Hypothalamus (tissue), 51 donors: ENCODE measurements at places on chromosomes 5 and 9.

GRCh38 chr9:93955111-93955980 is at the start of gene BARX1:
Gene BARX1 (minus strand): TSS chr9:93955355. CDS start chr9:93955146, 209 bp downstream.
- DNase-seq = no peak

DNA sequence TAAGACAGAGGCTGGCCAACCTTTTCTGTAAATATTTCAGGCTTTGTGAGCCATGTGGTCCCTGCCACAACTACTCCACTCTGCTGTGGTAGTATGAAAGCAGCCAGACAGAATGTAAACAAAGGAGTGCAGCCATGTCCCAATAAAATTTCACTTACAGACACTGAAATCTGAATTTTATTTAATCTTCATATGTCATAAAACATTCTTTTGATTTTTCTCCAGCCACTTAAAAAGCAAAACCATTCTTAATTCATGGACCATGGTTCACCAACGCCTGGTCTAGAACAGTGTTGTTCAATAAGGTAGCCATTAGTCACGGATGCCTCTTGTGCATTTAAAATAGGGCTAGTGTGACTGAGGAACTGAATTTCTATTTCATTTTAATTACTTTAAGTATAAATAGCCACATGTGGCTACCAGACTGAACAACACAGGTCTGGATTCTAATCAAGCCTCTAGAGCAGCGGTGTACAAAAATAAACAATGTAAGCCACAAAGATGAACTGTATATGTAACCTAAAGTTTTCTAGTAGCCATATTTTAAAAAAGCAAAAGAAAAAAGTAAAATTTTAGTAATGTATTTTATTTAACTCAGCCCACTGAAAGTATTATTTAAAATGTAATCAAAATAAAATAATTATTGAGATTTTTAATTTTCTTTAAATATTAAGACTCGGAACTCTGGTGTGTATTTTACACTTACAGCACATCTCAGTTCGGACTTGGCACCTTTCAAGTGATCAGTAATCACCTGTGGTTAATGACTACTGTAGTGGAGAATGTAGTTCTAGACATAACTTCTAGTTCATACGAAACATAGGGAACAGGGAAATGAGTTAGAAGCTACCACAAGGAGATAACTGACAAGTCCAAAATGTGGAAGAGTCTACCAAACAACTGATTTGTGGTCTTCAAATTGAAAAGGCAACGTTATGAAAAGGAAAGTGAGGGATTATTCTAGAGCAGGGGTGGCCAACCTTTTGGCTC is 14.3 kb downstream of the GEMIN5 start:
- no peak for DNase-seq

- DNase-seq = no peak
These were observed 17.3 kb downstream of the OR13D1 start for GRCh38 chr9:104711604-104712003.

DNA sequence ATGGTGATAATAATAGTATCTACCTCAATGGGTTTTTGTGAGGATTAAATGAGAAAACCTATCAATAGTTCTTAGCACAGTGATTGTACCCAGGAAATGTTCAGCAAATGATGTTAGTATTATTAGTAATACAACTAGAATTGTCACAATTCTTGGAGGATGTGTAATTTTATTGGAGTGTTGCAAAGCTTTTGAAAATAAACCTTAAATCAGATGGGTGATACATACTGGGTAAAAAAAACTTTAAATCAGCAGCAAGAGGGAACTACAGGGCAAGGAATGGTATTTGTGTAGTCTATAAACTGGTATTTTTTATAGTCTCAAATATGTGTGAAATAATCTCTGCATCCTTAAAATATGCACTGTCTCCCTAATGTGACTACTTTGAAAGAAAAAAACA is 371.6 kb downstream of the PIK3R1 start:
- DNase-seq = no peak

DNA sequence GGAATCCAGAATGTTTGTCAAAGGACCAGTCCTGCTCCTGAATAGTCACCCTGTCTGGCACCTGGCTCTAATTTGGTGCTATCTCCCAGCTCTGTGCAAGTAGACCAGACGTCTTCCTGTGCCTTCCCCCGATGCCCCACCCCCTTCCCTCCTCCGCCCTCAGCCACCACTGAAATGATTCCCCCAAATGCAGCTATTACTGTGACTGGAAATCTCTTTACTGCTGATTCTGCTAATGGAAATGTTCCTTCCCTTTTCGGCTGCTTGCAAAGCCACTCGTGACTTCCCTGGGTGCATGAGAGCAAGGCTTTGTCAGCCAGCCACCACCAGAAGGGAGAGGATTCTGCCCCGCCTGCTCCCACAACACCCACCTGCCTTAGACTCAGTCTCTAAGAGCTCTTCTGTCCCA is 11.4 kb downstream of the ASTN2 start:
- DNase-seq = peak; percentile 37

DNA sequence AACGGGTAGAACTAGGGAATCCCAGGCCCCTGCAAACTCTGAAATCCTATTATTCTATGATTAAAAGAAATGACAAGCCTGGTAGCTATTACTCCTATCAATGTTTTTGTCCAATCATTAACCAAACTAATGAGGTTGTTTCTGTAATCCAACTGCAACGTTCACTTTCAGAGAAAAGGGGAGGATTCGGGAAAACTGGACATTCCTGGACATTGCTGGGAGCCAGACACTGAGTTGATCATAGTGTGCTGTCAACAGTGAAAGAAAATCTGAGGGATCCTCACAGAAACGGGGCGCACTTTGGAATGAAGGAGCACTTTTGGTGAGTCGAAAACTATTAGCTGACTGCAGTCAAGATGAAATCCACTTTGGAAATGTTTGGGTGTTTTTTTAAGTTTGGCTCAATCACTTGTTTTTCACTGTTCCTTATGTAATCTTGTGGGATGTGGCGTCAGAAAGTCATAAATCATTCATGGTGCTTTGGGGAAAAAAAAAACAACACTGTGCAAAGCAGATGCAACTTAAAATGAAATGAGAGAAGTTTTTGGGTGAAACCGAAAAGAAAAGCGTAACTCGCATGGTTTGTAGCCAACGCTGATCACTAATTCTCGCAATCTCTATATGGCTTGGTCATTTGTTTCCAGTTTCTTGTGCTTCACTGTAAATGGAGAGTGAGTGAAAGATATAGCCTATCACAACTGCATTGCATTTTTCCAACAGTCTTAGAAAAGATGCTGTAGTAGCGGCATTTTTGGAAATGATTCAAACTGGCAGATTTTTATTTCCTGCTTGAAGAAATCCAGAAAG is 51.2 kb upstream of the ADRA1B start:
- DNase-seq = no peak
